ENCODE measurements at places on chromosomes 7 and 10. TPM values are rescaled to one million over a fixed set of nuclear protein-coding genes. Genes with fewer than 3 reads are reported as not detected.

DNA sequence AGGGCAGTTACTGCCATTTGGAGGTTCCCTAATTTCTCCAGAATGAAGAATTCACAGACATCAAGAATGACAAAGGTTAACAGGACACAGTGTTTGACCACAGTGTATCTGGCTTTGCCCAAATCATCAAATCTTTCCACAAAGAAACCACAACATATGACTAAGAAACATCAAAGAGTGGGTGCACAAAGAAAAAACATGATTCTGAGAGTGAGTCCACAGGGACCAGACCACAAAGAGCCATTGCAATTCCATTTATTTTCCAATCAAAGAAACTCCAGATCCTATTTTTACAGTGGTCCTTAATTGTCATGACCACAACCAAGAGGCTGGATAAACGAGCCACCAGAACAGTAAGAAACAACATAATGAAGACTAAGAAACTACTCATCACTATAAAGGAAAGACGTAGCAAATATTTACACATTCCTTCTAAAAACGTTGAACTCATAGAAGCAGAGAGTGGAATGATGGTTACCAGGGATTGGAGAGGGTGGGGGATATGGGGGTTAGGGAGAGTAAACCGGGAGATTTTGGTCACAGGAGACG is 286.5 kb downstream of the DOCK4 start:
- no peak overlapping the region for H3K4me3 ChIP-seq
- no peaks in the 10 kb centered on the region for H3K36me3 ChIP-seq
- H3K27me3 ChIP-seq = no peaks in the 10 kb centered on the region
- DNase-seq = no peak

DNA sequence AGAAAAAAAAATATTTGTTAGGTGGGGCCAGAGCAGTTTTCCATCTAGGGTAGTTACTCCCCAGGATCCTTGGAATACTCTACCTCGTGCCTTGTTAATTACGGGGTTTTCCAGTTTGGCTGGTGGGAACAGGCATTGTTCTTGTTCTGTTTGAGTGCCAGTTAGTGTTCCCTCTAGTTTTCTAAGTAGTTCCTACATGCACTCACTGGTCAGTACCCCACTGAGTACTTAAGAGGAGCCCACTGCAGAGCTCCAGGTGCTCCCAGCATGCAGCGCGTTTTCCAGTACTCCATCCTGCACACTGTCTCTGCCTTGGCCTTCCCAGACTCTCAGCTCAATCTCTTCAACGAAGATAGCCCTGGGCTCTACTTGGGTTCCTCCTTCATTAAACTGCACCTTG is 58.0 kb downstream of the AHCYL2 start:
- no peaks in the 10 kb centered on the region for H3K36me3 ChIP-seq
- H3K27me3 ChIP-seq = no peaks in the 10 kb centered on the region
- no peak overlapping the region for H3K4me3 ChIP-seq
- H3K4me1 ChIP-seq = peaks cover 37% of the 10 kb centered on the region

- DNase-seq = no peak
- H3K27ac ChIP-seq = no peak overlapping the region
- H3K4me1 ChIP-seq = peaks cover 4% of the 10 kb centered on the region
- H3K4me3 ChIP-seq = no peak overlapping the region
- no peaks in the 10 kb centered on the region for H3K27me3 ChIP-seq
Measured at GRCh38 chr7:130210181-130210935, 2.7 kb downstream of the SSMEM1 start.

DNA sequence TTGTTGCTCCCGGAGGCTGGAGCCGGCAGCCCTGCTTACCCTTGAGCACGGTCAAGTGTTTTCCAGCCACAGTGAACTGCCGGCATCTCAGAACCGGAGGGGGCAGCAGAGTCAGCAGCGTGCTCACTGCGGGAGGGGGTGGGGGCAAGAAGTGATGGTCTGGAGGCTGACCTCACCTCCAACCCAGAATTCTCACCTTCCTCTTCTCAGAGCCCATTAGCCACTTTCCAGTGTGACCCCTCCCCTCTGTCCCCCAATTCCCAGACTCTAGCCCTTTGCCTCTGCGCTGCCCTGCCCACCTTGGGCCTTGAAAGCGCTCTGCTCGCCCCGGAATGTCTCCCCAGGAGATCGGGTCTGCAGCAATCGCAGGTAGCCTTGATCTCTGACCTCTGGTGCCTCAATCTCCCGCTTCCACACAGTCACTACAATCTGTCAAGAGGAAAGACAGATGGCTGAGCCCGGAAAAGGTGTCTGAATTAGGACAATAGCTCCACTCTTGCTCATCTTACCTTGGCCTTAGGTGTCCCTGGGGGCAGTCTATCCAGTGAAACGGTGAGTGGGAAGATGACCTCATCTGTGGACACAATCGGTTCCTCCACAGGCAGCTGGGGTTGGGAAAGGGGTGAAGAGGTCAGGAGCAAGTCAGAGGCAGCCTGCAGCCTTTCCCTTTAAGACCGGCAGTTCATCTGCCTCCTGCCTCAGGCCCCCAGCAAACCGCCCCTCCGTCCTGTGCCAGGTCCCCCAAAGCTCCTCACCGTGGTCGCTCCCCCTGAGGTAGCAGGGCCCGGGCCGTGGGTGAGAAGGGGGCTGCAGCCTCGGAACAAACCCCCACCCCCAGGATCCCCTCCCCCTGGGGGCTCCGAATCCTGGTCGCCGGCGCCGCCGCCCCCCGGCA is 942 bp downstream of the TRAPPC14 start:
- H3K4me3 ChIP-seq = peak overlapping the region; percentile 70
- H3K27me3 ChIP-seq = no peaks in the 10 kb centered on the region
- H3K27ac ChIP-seq = peak overlapping the region; percentile 60
- H3K36me3 ChIP-seq = peaks cover 43% of the 10 kb centered on the region
- no peak for DNase-seq
- peaks cover 3% of the 10 kb centered on the region for H3K4me1 ChIP-seq

- no peaks in the 10 kb centered on the region for H3K36me3 ChIP-seq
- no peak overlapping the region for H3K27ac ChIP-seq
- peaks cover 97% of the 10 kb centered on the region for H3K27me3 ChIP-seq
- no peaks in the 10 kb centered on the region for H3K4me1 ChIP-seq
- no peak overlapping the region for H3K4me3 ChIP-seq
- no peak for DNase-seq
Measured at GRCh38 chr10:100816671-100817070, 71.3 kb downstream of the PAX2 start.

Gene INMT
- not detected for total RNA-seq

Gene PLXNA4
- 0.24 TPM for total RNA-seq

DNA sequence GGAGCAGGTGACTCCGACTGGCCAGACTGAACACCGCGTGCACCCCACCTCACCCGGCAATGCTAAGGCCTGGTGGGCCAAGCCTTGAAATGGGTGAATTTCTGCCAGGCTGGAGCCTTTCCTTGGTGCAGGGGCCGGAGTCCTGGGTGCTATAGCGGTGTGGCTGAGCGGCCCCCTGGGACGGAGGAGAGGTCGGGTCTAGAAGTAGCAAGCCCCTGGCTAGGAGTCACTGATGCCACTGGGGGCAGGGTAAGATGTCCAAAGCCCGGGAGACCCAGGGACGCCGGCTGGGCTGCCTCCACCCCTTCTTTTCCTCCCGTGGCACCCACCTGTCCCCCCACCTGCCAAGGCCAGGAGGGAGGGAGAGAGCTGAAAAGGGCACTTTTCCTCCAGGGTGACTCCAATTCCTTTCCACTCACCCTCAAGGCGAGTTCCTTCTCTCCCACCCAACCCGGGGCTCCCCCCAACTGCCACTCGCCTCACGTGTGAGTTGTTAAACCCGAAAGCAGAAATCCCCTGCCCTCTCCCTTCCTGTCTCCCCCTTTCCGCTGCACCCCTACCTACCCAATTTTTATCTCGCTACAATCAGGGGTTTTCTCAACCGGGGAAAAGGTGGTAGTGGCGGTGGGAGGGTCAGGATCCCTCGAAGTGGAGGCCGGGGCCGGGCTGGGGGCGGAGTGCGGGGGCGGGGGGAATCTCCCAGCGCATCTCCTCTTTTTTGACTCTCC is 6.0 kb upstream of the GATA3 start:
- H3K27me3 ChIP-seq = peaks cover 72% of the 10 kb centered on the region
- DNase-seq = no peak
- peak overlapping the region; percentile 86 for H3K4me3 ChIP-seq

DNA sequence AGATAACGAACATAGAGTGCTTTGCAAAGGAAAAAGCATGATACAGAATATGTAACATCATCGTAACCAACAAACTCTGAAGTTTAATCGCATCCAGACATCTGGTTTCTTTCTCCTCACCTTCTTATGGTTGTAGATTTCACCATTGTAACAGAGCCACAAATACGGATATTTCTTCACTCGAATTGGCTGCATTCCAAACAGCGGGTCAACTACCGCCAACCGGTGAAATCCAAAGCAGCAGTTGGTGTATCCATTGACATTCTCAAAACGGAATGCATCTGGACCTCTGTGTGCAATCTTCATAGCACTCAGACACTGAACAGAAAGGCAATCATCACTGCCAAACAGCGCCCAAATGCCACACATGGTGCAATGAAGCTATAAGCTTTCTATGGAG is 3.4 kb downstream of the ASNS start:
- H3K4me3 ChIP-seq = no peak overlapping the region
- peaks cover 17% of the 10 kb centered on the region for H3K36me3 ChIP-seq
- no peak for DNase-seq
- no peak overlapping the region for H3K27ac ChIP-seq
- no peaks in the 10 kb centered on the region for H3K27me3 ChIP-seq
- no peaks in the 10 kb centered on the region for H3K4me1 ChIP-seq

Gene MYL10
- not detected for total RNA-seq

GRCh38 chr7:157643525-157643970 is 306.7 kb downstream of the DNAJB6 start:
- no peaks in the 10 kb centered on the region for H3K27me3 ChIP-seq
- no peaks in the 10 kb centered on the region for H3K4me1 ChIP-seq
- no peak overlapping the region for H3K4me3 ChIP-seq
- H3K36me3 ChIP-seq = no peaks in the 10 kb centered on the region

GRCh38 chr7:86745013-86745745 is 101.5 kb downstream of the GRM3 start:
- H3K27ac ChIP-seq = no peak overlapping the region
- H3K27me3 ChIP-seq = no peaks in the 10 kb centered on the region
- H3K4me3 ChIP-seq = no peak overlapping the region
- H3K4me1 ChIP-seq = no peaks in the 10 kb centered on the region
- H3K36me3 ChIP-seq = no peaks in the 10 kb centered on the region
- DNase-seq = no peak

DNA sequence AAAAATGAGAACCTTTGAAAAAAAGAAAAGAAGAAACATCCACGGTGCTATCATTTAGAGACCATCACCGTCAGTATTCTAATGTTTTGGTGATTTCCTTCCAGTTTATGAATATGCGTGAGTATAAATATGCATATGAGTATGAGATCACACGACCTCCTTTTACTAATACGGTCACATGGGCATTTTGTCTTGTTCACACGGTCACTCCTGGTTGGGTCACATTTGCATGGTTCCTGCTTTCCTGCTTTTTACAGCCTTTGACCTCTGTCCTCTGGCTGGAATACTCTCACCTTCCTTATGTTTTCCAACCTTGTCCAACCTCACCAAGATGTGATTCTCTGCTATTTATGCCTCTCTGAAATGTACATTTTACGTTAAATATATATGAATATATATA is 25.3 kb upstream of the LMTK2 start:
- DNase-seq = no peak
- no peaks in the 10 kb centered on the region for H3K36me3 ChIP-seq
- no peak overlapping the region for H3K27ac ChIP-seq
- H3K4me1 ChIP-seq = peaks cover 5% of the 10 kb centered on the region
- no peak overlapping the region for H3K4me3 ChIP-seq

Gene PDE1C
- 34.0 TPM for total RNA-seq

- no peaks in the 10 kb centered on the region for H3K27me3 ChIP-seq
- DNase-seq = no peak
- H3K4me1 ChIP-seq = no peaks in the 10 kb centered on the region
- H3K4me3 ChIP-seq = no peak overlapping the region
- no peaks in the 10 kb centered on the region for H3K36me3 ChIP-seq
- H3K27ac ChIP-seq = no peak overlapping the region
Measured at GRCh38 chr10:74575191-74575720, 251.1 kb upstream of the KAT6B start.

DNA sequence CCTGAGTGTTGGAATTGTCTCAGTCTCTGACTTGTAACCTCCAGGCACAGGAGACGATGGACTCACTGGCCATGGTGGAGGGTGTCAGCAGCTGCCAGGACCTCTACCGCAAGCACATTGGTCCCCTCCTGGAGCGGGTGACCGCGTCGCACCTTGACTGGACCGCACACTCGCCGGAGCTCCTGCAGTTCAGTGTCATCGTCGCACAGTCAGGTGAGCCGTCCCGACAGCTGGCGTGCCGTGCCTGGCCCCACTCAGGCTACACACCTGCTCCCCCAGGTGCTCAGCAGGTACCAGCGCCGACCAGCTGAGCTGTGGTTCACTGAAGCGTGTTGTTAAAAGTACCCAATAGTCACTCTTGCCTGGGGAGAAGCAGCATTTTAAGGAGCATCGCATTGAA is 36.7 kb upstream of the PRKAR1B start:
- no peak overlapping the region for H3K27ac ChIP-seq
- no peaks in the 10 kb centered on the region for H3K27me3 ChIP-seq
- no peak for DNase-seq
- H3K36me3 ChIP-seq = peaks cover 57% of the 10 kb centered on the region
- H3K4me3 ChIP-seq = no peak overlapping the region

DNA sequence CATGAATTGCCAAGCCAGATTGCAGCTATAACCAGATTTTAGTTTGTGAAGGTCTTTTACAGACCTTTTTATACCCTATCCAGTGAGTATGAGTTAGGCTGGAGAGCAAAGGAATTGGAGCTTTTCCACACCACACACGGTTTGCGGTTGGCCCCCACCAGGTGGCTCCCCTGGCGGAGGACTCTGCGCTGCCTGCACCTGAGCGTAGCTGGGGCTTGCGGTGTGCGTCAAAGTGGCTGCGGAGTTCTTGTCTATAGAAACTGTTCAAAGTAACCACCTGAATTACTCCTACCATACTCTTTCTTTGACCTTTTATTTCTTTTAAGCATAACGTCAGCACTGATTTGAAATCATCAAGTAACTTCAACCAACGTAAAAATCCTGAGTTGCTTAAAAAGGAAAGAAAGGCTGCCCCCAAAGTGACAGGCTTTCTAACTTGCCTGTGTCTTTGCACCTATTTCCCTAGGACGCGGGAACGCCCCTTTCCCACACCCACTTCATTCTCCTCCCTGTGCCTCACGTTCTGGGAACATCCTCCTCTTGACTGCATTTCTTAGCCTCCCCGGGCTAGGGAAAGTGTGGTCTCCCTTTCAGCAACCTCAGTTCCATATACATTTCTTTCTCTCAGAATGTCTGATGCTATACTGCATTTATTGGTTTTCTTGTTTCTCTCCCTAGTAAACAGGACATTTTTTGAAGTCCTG is 47.6 kb upstream of the TMEM72 start:
- peak overlapping the region; percentile 92 for H3K4me3 ChIP-seq
- H3K27ac ChIP-seq = no peak overlapping the region
- peaks cover 48% of the 10 kb centered on the region for H3K27me3 ChIP-seq
- peak; percentile 24 for DNase-seq

DNA sequence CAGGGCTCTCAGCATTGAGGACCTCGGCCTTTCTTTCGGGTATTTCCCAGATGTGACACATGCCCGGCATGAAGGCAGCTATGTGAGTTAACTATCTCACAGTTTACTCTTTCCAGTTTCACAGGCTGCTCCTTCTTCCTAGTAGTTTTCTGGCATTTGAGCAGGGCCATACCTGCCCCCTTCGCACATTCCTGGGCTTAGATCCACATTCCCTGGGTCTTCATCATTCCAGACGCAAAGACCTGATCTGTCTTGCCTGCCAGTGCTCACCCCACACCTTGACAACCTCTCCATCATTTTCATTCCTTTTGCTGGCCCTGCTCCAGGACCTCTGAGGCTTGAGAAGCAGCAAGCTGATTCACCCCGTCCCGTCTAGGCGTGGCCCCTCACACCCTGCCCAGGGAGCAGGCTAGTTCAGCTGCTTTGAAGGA is 227.5 kb downstream of the WDR11 start:
- no peak overlapping the region for H3K4me3 ChIP-seq
- no peaks in the 10 kb centered on the region for H3K27me3 ChIP-seq
- H3K27ac ChIP-seq = no peak overlapping the region
- H3K36me3 ChIP-seq = no peaks in the 10 kb centered on the region

All from Calu3 (cell line).